Stimulated activated CD4-positive, alpha-beta T cell treated with anti-CD3 and anti-CD28 coated beads, Interleukin-1b, Interleukin-23, amount 100 ng/mL, for 4 hours (primary cell): ENCODE measurements at places on chromosomes 5 and 9.

GRCh38 chr9:98922721-98923435 is 20.8 kb upstream of the COL15A1 start:
- no peak for DNase-seq

DNA sequence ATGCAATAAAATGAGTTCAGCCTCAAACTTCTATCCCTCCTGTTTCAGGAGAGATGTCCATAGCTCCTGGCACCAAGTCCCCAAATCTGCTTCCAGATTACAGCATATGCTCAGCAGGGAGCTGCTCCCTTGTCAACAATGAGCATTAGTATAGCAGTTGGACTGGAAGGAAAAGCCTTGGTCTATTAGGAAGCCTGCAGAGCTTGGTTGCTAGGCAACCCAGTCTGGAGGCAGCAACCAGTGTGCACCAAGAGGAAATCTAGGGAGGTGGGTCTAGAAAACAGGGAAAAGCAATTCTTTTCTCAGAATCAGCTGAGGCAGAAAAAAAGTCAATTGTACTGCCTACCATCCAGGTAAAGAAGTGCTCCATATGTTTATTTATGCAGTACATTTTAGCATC is 229.5 kb upstream of the NMUR2 start:
- DNase-seq = no peak

GRCh38 chr9:38682713-38683112 is 37.2 kb downstream of the FAM240B start:
- DNase-seq = no peak

GRCh38 chr9:109469646-109470358 is 28.3 kb downstream of the PTPN3 start:
- peak; percentile 43 for DNase-seq

DNA sequence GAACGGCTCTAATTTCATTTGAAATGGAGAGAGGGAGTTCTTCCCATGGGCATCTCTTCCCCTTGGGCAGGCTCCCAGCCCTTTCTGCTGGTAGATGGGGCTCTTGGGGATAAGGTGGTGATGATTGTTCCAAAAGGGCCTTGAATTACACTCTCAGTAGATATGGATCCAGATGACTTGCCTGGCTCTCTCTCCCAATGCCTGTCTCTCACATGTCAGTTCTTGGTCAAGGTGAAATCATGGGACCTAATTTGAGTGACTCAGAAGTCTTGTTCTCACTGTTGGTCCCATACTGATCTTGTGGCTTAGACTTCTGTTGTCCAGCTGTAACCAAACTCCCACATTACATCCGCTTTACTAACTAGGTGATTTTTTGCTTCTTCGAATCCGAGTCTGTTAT is 317.0 kb upstream of the RFX3 start:
- no peak for DNase-seq

DNA sequence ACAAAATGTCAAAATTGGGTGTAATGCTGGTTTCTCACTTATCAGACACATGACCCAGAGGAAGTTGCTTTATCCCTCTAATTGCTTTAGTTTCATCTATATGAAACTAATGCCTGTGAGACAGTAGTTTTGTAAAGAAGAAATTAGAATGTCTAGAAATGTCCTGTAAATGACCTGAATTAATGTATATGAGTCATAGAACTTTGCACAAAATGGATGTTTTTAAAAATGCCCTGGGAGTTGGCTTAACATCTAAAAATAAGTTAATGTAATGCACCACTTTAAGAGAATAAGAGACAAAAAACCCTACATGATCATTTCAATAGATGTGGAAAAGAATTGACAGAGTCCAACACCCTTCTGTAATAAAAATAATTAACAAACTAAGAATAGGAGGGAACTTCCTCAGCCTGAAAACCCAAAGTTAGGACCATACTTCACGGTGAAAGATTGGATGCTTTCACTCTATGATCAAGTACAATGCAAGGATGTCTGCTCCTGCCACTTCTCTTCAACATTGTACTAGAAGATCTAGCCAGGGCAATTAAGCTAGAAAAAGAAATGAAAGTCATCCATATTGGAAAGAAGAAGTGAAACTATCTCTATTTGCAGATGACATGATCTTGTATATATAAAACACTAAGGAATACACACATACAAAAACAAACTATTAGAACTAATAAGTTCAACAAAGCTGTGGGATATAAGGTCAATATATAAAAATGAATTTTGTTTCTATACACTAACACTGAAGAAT is 117.9 kb downstream of the MELK start:
- DNase-seq = no peak

DNA sequence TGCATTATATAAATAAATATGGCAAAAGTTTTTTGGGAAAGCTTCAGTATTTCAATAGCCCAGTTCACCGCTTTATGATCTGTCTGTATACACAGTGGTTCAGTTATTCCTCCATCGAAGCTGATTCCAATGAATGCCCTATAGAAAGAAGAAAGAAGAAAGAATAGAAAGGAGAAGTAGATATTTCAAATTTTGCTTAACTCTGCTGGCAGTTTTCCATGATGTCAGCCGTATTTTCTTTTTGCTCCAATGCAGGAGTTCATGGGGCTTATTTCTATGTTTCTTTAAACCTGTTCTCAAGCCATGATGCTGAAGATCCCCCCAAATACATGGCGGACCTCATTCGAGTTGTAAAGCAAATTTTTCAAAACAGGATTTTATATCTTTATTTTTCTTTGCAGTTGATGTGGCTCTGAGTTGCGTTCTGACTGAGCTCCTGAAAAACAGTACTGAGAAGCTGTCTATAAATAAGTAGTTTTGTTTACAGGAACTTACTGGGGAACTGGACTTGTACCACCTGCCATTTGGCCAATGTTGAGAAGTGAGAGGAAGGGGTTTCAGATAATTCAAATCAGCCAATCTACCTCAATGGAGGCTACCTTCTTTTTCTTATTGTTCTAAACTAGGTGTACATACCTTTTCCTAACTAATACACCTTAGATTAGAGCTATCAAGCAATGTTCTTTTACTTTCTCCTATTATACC is 418.5 kb upstream of the MEF2C start:
- DNase-seq = no peak

DNA sequence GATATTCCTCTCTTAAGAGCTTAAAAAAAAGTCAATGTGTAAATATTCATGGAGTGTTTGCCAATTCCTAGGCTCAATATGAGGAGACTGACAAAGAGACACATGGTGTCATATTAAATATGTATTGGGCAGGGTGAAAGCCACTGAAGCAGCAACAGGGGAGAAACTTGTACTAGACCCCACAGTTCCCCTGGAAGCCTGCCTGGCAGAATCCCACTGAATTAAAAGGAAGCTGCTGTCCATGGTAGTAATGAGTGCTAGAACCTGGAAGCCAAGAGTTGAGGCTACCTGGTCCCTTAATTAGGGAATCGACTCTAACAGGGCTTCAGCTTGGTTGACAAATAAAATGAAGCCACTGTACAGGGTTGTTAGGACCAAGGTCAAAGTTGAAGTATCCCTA is 129.4 kb upstream of the GPR151 start:
- DNase-seq = no peak

GRCh38 chr5:62328772-62329491 is 22.9 kb downstream of the KIF2A start:
- DNase-seq = no peak

GRCh38 chr5:65125591-65126541 is 355.9 kb downstream of the ADAMTS6 start:
- no peak for DNase-seq
